ENCODE measurements at places on chromosomes 3 and 15.

GRCh38 chr3:171379961-171380483 is 80.2 kb downstream of the TNIK start:
- no peak for DNase-seq

DNA sequence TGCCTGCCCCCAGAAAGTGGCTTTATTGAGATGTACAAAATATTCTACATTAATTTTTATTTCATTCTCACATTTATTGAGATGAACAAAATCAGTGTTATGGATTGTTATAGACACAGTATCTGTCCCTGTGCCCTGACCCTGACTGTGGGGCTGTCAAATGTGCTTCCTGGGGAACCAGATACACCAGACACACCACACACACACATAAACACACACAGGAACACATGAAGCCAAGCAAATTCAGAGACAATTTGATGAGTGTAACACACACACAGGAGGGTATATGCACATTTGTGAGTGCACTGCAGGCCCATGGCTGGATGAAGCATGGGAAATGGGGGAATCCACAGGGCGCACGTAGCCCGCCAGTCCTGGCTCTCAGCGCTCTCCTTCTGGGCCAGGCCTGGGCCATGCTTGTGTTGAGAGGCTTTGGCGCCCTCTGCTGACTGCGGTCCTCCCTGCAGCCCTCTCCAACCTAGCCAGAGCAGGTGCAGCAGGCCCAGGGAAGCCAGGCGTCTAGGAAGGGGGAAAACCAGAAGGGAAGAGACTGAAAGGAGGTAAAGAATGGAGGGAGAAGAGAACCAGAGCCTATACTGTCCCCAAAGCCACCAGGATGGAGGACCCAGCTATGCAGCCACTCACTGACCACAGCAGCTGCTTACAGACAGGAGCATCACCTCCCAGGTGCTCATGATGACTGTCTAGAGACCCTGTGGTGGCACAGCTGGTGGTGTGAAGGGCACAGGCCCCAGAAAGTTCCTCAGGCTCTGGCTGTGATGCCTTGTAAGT is 18.0 kb upstream of the LOXL1 start:
- peak; percentile 86 for DNase-seq

- no peak for DNase-seq
Observed at GRCh38 chr3:23650371-23651140, 155.2 kb upstream of the UBE2E1 start.

GRCh38 chr15:62464705-62465104 is 299.6 kb upstream of the C2CD4B start:
- no peak for DNase-seq

GRCh38 chr3:81095956-81096355 is 665.5 kb downstream of the GBE1 start:
- no peak for DNase-seq

DNA sequence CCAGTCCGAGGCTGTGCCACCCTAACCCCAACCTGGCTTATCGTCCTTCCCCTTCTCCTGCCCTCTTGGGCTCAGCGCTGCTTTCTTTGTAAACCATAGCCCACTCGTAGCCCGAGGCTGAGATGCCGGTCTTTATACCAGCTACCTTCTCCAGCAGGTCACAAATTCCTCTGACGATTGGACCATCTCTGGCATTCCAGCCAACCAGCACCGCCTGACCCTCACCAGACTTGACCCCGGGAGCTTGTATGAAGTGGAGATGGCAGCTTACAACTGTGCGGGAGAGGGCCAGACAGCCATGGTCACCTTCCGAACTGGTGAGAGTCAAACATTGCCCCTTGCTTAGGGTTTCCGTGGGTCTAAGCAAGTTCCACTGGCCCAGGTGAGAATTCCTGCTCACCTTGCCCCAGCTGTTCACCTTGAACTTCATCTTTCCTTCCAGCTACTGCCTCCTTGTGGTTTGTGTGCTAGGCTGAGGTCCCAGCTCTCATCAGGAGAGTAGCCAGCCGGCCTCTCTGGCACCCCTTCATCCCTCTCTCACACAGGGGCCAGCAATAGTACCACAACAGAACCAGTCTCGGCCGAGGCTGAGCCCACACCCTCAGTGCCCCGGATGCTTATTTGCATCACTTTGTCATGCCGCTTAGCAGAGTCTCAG is 66.7 kb downstream of the BOC start:
- peak; percentile 53 for DNase-seq

DNA sequence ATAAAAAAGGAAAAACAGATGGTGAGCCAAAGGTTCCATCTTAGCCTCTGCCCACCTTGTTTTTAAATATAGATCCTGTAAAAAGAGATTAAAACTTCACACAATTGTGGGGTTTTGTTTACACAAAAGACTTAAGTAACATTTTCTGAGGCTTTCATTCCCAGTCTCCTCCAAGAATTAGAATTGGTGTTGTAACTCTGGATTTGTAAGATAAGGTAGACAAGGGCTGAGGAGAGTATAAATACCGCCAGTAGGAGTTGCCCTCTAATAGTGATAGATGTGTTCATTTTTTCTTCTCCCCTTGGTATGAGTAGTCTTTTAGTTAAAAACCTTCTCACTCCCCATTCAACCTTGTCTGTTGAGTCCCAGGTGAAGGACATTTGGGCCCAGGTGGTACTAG is 8.5 kb downstream of the MINDY2 start:
- no peak for DNase-seq

- no peak for DNase-seq
Observed at GRCh38 chr3:187738071-187738330, 7.3 kb downstream of the BCL6 start.

- DNase-seq: peak; percentile 65
Observed at GRCh38 chr15:67150023-67150860, 84.8 kb downstream of the SMAD3 start.

- DNase-seq: no peak
Observed at GRCh38 chr3:31957106-31957505, 24.0 kb downstream of the OSBPL10 start.

- DNase-seq: no peak
Observed at GRCh38 chr3:179796421-179796820, 143.6 kb downstream of the USP13 start.

GRCh38 chr15:64344651-64345294 is 11.2 kb downstream of the CSNK1G1 start:
- no peak for DNase-seq

DNA sequence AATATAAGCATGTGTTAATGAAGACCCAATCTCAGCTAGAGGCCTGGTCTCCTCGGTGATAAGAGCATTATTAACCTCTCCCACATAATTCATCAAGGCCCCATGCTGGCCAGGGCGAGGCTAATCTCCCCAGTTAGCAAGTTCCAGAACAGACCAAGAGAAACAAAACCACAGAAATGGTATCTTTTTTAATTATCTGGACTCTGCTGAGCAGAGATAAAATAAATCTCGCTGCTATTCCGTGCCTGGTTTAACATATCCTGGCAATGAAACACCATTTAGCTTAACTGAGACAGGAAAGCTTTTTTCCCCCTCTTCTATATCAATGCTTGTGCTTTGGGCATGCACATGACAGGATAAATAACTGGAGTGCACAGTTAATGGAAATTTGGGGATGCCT is 72.5 kb upstream of the ARHGEF3 start:
- DNase-seq: no peak

- DNase-seq: no peak
Observed at GRCh38 chr3:191141728-191142127, 57.3 kb upstream of the OSTN start.

DNA sequence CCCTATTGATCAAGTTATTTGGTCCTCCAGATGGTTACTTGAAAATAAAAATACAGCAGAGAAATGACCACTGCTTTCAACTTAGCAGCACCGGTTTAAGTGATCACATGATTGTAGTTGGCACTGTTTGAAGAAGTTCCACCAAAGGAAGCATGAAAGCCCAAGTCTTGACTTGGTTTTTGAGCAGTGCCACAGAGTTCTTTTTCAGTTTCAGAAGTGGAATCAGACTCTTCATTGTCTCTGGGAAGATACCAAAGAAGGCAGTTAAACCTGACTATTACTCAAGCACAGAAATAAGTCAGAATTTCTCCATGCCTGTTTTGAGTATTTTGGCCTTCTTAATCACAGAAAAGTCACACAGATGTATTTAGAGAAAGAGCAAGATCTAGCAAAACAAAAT is 66.7 kb downstream of the BBX start:
- DNase-seq: no peak

- DNase-seq: no peak
Observed at GRCh38 chr15:28096670-28097431, 2.3 kb downstream of the OCA2 start.

- DNase-seq: no peak
Observed at GRCh38 chr3:103906304-103906703, 1460.4 kb upstream of the ALCAM start.

All from left forelimb (tissue), 1 donor.